Transverse colon (tissue), 4 donors: ENCODE measurements at places on chromosomes 3 and 15.

GRCh38 chr3:178568155-178568731 is 32.0 kb downstream of the KCNMB2 start:
- no peak for DNase-seq

DNA sequence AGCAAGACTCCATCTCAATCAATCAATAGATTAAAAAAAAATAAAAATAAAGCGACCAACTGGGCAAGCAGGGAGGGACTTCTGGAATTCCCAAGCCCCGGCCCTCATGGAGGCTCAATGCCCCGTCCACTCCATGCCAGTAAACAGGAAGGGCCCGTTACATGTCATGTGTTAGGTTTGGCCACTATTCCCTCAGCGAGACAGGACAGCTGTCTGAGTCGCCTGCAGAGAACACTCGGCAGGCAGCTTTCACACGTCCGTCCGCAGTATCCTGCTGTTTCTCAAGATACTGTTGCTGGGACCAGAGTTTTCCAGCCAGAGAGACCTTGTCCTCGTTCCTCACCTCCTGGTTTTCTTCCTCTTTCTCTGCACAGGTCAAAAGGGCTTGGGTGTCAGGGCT is 18.0 kb downstream of the TMEM44 start:
- DNase-seq, result no peak

GRCh38 chr3:134161898-134162615 is 88.6 kb downstream of the RYK start:
- no peak for DNase-seq

GRCh38 chr3:108907194-108907593 is 46.5 kb downstream of the GUCA1C start:
- no peak for DNase-seq

DNA sequence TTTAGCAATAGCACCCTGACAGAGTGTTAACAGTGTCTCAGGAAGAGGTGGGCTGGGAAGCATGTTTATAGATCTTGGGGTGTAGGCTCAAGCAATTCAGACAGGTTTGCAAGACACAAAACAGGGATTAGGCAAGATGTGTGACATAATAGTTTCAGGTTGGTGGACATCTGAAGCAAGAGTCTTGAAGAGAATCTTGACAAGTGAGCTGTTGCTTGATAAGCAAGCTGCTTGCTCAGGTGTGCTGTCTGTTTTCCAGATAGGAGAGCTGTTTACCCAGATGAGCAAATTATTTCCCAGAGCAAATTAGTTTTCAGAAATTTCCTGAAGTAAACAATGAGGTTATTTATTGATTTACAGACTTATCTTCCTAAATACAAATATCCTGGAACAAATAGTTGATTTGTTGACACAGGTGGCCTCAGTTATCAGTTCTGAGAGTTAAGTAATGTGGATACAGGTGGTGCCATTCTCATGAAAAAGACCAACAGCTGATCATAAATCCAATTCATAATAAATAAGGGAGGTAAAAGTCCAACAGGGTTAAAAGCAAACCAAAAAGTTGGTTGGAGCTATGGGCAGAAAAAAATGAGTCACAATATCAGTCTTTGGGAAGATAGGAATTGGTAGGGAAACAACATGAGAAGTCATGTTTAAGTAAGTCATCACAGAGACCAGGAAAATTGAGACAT is 437.3 kb downstream of the TBL1XR1 start:
- no peak for DNase-seq

DNA sequence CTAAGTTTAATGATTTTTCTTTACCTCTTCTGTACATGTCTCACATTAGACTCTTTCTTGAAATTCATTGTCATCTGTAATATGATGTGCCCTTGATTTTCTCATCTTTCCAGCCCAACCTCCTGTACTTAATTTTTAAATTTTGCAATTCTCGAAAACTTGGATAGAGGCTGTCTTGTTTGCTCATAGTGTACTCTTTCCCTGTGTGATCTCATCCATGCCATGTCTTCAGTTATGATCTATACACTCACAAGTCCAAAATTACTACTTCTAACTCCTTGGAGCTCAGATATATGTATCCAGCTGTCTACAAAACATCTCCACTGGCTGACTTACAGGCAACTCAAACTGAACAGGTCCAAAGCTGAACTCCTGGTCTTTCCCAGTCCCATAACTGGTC is 42.2 kb downstream of the CD200 start:
- no peak for DNase-seq

DNA sequence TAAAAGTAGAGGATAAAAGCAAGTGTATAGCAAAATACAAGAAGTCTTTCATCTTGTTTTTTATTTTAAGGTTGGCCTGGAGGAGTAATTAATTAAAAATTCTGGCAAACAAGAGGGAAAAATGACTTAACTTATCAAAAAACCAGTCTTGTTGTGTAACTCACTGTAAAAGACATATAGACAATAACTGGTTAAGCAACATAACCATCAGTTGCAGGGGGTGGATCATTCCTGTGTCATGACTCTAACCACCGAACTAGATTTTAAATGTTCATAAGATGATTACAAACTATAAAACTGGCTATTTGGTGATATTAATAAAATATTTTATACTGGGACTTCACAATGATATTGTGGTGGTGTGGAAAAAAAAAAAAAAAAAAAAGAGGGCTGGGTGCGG is 130.6 kb downstream of the STAG1 start:
- DNase-seq, result no peak

DNA sequence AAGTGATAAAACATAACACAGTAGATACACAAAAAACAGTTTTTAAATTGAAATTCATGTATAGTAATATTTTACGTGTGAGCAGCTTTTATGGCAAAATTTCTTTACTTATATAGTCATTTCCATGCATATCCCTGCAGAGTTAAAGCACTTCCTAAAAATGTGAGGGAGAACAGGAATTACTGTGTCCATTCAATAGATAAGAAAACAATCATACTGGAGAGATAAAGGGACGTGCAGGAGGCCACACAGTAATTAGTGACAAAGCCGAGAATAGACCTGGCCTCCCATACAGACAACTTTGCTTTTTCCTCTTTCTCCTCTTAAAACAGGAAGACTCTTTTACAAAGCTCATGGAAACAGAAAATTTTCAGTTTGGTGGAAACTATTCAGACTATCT is 247.5 kb downstream of the CDIN1 start:
- DNase-seq, result no peak
